ENCODE measurements at places on chromosomes 13 and 19. TPM values are rescaled to one million over a fixed set of nuclear protein-coding genes. Genes with fewer than 3 reads are reported as not detected.

GRCh38 chr13:83423381-83423780 is 458.9 kb downstream of the SLITRK1 start:
- DNase-seq = no peak

DNA sequence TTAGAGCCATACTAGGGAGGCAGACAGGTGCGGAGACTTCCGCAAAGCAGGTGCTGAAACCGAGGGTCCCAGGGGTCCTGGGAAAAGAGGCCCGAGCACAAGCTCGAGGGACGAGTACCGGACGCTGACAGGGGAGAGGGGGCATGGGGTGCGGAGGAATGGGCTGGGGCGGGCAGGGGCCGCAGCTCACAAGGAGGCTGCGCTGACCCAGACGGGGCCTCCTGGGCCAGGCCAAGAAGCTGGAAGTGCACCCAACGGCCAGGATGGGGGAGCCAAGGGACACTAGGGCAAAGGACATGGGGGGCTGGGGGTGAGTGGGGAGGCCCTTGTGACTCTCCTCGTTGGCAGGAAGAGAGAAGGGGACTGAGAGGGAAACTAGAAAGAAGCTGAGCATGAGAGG is 1.8 kb downstream of the POLR2E start:
- no peak for DNase-seq

DNA sequence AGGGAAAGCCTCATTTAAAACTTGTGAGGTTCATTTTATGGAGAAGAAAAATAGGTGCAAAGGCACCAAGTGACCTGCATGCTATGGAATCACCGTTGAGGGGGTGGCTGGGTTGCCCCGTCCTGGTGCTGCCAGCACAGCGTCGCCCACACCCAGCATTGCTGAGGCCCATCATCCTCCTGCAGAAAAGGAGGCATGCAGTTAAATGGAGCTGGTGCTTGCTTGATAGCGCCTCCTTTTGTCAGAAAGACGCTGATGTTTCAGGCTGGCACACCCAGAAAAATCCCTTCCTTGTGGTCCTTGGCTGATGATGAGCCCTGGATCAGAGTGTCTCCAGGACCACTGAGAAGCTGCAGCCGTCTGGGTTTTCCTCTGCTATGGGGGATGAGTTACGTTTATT is 36.9 kb downstream of the DHRS12 start:
- DNase-seq = no peak

DNA sequence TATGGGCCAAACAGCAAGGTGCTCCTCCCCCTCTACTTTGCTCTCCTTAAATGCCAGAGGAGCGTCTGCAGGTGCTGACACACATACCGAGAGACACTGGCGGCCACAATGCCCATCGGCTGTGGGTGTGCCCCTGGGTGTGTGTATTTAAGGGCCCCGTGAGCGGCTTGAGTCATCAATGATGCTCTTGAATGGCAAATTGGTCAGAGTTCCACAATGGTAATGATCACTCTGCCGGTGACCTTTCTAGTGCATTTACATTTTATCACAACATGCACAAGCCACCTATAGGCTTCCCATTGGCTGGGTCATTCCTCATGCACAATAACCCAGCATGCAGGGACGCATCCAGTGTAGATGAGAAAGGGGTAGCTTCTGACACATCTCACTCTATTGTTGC is 124.8 kb downstream of the ZNF536 start:
- no peak for DNase-seq

DNA sequence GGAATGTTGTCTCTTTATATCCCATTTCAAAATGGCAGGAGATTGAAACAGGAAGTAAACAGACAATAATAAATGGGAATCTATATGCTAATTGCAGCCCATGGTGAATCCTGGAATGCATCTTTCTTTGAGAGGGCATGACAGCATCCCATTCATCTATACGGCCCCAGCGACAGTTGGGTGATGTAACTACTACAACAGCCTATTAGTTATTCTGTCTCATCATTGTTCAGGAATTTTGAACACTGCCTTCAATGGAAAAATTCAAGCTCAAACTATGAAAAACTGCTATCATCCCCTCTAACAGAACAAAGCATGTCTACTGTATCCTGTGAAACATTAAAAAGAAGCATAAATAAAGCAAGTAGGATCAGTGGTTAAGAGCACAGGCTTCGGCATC is 262.1 kb downstream of the DCT start:
- no peak for DNase-seq

DNA sequence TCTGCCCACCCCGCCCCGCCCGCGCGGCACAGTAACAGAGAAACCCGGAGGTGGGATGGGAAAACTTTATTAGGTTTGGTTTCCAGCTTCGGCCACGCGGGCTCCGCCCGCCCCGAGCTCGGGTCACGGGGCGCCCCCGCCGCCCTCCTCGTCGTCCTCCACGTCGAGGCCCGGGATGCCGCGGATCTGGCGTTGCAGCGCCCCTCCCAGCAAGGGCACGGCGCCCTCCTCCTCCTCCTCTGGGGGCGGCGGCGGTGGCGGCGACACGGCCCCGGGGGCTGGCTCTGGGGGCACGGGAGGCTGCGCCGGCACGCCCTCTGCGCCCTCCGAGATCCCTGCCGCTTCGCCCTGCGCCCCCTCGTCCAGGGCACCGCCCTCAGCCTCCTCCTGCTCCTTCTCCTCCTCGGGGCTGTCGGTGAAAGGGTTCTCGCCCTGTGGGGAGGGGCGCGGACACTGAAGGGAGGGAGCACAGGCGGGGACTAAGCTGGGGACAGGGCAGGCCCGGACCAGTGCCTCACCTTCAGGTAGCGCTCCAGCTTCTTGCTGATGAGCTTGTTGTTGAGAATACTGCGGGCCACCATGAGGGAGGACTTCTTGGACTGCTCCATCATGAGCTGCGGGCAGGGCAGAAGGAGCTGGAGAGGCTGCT is 536 bp upstream of the AKAP8 start:
- DNase-seq = peak; percentile 75

FCAR gene
- not detected for total RNA-seq

- peak; percentile 89 for DNase-seq
These were observed 253.8 kb downstream of the DLEU7 start for GRCh38 chr13:50589651-50590054.

GGN gene
- not detected for total RNA-seq

GNA15 gene
- total RNA-seq = not detected

DPF1 gene
- 8.3 TPM for total RNA-seq

GRCh38 chr13:41107584-41108014 is 25.0 kb downstream of the KBTBD6 start:
- DNase-seq = no peak

GRCh38 chr19:898663-899062 is 5.4 kb downstream of the RNU6-9 start:
- peak; percentile 28 for DNase-seq

PPFIA3 gene
- 2.4 TPM for total RNA-seq

GRCh38 chr19:32336259-32337083 is 8.9 kb upstream of the ZNF507 start:
- DNase-seq = peak; percentile 39

KCNK6 gene
- 0.91 TPM for total RNA-seq

GRCh38 chr19:35045667-35046300 is 4.3 kb downstream of the HPN start:
- peak; percentile 57 for DNase-seq

GRCh38 chr13:52949742-52950141 is 78.9 kb upstream of the OLFM4 start:
- DNase-seq = no peak

DYRK1B gene
- 10.6 TPM for total RNA-seq

GRCh38 chr19:30792561-30793505 is 420.6 kb downstream of the ZNF536 start:
- DNase-seq = no peak

DNA sequence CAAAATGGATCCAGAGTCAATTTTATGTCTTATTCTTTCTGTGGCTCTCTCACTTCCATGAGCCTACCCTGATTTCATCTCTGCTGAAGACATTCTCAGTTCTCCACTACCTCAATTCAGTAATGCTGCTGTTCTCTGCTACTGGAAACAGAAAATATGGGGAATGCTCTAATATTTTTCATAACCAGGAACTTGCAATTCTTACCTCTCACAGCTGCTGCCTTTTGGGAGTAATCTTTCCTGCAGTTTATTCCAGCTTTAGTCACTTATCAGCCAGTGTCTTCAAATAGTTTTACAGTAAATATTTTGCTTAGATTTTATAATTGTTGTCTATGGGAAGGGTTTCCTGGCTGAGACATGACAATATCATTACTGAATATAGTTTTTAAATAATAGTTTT is 145.1 kb upstream of the UFM1 start:
- DNase-seq = no peak

- DNase-seq = no peak
These were observed 12.2 kb downstream of the SERP2 start for GRCh38 chr13:44385847-44386246.

DNA sequence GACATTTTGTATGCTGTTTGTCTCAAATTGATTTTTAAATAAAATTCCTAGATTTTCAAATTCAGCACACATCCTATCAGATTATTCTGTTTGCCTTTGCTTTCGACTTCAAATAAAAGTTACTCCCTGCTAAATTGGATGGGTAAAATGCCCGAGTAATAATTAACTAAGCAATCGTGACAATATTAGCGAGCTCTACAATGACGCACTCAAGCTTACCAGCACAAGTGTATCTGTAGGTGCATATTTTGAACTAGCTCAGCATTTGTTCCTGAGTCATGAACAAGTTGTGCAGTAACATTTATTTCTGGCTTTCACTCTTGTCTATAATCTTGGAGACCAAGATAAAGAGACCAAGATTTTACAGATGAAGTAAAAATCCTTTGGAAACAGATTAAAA is 113.4 kb downstream of the UBL3 start:
- no peak for DNase-seq

GRCh38 chr19:46616631-46617322 is 8.1 kb downstream of the PTGIR start:
- DNase-seq = peak; percentile 69

GRCh38 chr13:42832341-42833096 is 51.1 kb downstream of the FAM216B start:
- DNase-seq = peak; percentile 96

DNA sequence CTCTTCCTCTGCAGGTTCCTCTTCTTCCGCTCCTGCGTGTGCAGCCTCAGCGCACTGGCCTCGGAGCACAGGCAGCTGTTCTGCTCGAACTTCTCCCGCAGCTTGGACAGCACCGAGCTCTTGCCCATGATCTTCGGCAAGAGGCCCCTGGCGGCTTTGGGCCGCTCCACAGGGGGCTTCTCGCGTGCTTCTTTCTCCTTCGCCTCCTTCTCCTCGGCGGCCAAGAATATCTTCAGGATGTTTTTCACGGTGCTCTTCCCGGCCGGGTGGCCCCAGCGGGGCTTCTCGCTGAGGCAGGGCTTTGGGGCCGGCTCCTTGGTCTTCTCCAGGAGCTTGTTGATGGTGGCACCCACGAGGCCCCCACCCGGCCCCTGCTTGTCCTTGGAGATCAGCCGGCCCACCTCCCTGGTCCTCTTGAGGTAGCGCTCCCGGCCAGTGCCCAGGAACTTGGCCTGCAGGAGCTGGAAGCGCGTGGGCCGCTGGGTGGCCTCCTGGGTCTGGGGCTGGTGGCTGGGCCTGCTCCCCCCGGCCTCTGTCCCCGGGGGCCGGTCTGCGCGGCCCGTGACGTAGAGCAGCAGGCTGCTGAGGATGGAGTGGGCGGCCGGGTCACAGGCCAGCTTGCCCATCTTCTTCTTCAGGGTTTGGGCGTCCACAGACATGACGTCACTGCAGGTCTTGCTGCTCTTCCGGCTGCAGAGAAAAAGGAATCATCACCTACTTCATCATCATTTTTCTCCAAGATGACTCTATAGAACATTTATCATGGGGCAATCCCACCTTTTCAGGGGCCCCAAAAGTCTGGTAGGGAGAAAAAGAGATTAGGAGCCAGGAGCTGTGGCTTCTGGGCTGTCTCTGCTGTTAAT is 43.8 kb upstream of the GRTP1 start:
- no peak for DNase-seq

GRCh38 chr19:45404557-45405434 is at the start of gene PPP1R13L:
PPP1R13L (minus strand) TSS chr19:45405069; CDS start chr19:45398318, 6,751 bp downstream.
- peak; percentile 82 for DNase-seq

- no peak for DNase-seq
These were observed 7.5 kb downstream of the FAM124A start for GRCh38 chr13:51229731-51230130.

CYSLTR2 gene
- 0.12 TPM for total RNA-seq

JUNB gene
- total RNA-seq = 92.5 TPM

DNA sequence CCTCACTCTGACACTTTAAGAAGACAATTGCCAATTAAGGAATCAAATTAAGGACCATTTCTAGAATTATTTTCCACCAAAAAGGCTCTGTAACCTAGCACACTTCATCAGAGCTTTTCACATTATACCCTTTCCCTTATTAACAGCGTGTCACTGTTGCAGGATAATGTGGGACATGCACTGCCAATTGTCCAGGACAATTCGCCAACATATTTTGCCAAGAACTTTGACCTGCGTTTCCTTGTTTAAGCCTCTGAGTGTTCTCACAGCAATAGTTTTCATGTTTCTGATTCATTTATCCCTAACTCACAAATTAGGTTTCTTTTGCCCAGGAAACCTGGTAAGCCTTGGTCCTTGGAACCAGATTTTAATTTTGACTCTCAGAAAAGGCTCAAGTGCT is 13.3 kb downstream of the COL4A1 start:
- DNase-seq = no peak

GRCh38 chr13:37383046-37383445 is 215.5 kb downstream of the POSTN start:
- no peak for DNase-seq

SLC7A9 gene
- total RNA-seq = not detected

- no peak for DNase-seq
These were observed 13.6 kb downstream of the HNRNPM start for GRCh38 chr19:8458380-8458779.

- no peak for DNase-seq
These were observed 17.2 kb upstream of the GJB2 start for GRCh38 chr13:20209948-20210347.

STXBP2 gene
- total RNA-seq = 0.30 TPM

TEKTIP1 gene
- not detected for total RNA-seq

- DNase-seq = no peak
These were observed at the start of gene MAP4K1 for GRCh38 chr19:38617764-38618589. MAP4K1 (minus strand) TSS chr19:38617953; CDS start chr19:38617895, 58 bp downstream.

KIR2DL1 gene
- not detected for total RNA-seq

DNA sequence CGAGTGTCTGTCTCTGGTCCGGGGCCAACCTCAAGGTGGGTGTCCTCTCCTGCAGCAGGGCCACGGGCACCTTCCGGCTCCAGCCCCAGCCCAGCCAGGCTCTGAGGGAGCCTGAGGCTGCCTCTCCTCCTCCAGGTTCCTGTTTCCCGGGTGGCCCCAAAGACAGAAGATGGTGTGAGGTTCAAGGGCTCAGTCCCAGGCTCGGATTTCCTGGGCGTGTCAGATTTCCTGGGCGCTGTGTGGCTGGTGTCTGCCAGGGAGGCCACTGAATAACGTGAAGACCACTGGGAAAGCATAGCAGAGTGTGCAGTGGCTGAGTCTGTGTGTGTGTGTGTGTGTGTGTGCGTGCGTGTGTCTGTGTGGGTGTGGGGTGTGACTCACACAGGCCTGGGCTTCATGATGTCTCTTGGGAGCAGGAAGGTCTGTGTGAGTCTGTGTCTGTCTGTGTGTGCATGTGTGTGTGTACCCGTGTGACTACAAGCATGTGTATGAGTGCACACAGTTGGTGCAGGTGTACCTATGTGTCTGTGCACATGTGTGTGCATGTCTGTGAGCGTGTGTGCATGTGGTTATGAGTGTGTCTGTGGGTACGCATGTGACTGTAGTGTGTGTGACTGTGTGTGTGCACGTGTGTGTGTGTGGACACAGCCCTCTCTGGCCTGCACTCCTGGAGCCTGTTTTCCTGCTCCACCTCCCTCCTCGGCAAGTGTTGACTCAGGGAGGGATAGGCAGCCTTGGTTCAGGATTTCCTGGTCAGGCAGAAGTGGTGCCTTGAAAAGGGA is 28.3 kb downstream of the CEBPA start:
- DNase-seq = peak; percentile 51

Measured in M059J (cell line).